DMS153 (cell line): ENCODE measurements at places on chromosomes 5 and 9.

DNA sequence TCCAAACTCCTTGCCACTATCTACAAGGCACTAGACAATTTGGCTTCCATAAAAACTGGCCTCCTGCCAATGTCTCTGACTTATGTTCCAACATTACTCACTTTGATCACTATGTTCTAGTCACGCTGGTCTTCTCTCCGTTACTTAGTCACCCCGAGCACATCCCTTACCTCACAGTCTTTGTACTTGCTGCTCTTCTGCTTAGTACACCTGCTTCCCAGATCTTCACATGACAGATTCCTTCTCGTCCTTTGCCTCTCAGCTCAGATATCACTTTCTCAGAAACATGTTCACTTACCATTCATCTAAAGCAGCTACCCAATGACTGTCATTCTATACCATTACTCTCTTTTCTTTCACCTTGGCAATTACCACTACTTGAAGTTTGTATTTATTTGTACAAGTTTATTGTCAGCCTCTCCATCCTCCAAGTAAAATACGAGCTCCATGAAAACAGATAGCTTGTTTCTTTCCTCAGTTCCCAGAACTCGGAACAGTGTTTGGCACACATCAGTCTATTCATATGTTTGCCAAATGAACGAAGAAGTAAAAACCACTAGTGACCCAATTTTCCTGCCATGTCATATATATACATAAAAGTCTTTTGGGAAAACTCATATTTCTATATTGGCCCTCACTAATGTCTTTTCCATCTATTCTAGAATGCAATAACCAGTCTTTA is 5.9 kb upstream of the SLC22A5 start:
- DNase-seq, result no peak

DNA sequence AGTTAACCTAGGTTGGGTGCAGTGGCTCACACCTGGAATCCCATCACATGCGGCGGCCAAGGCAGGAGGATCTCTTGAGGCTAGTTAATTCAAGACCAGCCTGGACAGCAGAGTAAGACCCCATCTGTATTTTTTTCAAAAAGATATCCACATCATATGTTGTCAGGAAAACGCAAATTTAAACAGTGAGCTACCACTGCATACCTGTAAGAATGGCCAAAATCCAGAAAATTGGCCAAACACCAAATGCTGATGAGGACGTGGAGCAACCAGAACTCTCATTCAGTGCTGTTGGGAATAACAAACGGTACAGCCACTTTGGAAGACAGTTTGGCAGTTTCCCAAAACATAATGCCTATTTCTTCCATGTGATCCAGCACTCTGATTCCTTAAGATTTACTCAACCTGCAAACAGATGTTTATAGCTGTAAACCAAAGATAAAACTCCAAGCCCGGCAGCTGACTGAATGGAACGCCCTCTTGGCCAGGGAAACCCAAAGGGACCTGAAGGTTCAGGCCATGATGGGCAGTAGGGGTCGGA is 12.4 kb downstream of the CEL start:
- DNase-seq, result no peak

- DNase-seq, result no peak
These were observed 20.6 kb downstream of the LAMC3 start for GRCh38 chr9:131029574-131029952.

GRCh38 chr9:137316012-137316981 is 14.2 kb upstream of the NRARP start:
- peak; percentile 16 for DNase-seq

- DNase-seq, result no peak
These were observed 95.6 kb upstream of the ZNF608 start for GRCh38 chr5:124841829-124842712.

- no peak for DNase-seq
These were observed 74.2 kb upstream of the SUSD1 start for GRCh38 chr9:112249277-112249676.

GRCh38 chr5:117488976-117489500 is 914.4 kb upstream of the SEMA6A start:
- peak; percentile 57 for DNase-seq

- no peak for DNase-seq
These were observed 45.8 kb upstream of the TXNDC8 start for GRCh38 chr9:110383491-110383890.

DNA sequence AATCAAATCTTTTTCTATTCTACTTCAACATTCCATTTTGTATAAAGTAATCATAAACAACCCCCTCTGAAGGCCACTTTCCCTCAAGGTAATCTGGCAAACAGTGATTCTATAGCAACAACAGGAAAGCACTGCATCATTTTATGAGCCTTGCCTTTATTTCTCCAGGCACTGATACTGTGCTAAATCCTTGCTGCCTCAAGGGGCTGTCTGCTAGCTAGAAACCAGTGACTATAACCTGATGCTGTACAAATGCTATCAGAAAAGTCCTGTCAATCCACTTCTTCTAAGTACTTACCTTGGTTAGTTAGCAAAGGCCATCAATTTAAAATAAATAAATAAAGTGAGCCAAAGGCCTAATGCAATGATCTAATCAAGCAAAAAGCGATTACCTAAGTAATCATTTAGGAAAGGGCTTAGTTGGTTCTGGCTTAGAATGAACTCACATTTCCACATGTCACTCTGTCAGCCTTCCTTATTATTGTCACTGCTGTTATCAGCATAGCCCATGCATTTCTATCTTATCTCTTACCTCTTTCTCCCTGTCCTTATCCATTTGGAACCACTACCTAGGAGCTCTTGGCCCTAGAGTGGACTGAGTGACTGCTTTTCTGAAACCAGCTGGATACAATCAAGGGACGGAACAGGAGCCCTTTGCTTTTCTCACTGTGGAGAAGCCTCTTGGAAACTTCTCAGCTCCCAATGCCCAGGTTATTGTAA is 246.1 kb upstream of the MEF2C start:
- DNase-seq, result no peak

- no peak for DNase-seq
These were observed 13.9 kb upstream of the COL5A1 start for GRCh38 chr9:134627417-134628353.
